Activated CD8-positive, alpha-beta memory T cell treated with anti-CD3 and anti-CD28 coated beads for 1 hour (primary cell): ENCODE measurements at places on chromosomes 11 and 22.

GRCh38 chr11:57311109-57311936, 13.4 kb downstream of the TNKS1BP1 start:
- DNase-seq, result no peak

DNA sequence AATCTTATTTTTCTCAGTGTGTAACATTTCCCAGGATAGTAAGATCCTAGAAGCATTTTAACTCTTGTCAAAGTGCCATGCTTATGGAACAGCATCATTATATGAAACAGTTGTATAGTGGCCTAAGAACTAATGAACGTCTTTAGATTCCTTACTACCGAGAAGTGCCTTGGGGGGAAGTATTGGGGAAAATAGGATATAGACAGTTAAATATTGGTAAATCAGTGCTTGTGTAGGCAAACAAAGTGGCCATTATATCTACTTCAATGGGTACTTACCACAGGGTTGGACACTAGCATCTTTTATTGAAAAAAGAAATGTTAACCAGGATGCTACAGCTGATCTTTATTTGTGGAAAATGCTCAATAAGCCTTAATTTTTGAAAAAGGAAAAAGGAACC, 11.3 kb downstream of the FAR1 start:
- DNase-seq, result no peak

- no peak for DNase-seq
These were observed 999 bp downstream of the TSKU start for GRCh38 chr11:76783896-76784813.

DNA sequence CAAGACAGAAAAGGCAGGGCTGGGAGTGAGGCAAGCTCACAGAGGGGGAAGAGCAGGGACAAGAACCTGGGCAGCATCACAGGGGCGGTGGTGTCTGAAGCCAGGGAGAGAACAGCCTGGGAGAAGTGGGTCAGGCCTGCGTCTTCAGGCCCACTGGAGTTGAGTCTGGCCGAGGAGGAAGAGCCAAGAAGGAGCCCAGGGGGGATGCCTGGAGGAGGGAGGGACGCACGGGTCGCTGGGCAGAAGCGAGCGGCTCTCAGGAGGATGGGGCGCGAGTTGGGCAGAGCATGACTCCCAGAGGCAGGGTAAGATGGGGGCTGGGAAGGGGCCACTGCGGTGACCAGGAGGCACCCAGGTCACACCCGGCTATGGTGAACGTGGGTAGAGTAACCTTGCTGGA, 18.5 kb downstream of the LRFN4 start:
- DNase-seq, result no peak

GRCh38 chr11:110513846-110514437, 84.2 kb downstream of the FDX1 start:
- no peak for DNase-seq

- DNase-seq, result no peak
These were observed 58.2 kb downstream of the ACER3 start for GRCh38 chr11:76918941-76919386.

- no peak for DNase-seq
These were observed 2.3 kb downstream of the ATM start for GRCh38 chr11:108224911-108225786.

DNA sequence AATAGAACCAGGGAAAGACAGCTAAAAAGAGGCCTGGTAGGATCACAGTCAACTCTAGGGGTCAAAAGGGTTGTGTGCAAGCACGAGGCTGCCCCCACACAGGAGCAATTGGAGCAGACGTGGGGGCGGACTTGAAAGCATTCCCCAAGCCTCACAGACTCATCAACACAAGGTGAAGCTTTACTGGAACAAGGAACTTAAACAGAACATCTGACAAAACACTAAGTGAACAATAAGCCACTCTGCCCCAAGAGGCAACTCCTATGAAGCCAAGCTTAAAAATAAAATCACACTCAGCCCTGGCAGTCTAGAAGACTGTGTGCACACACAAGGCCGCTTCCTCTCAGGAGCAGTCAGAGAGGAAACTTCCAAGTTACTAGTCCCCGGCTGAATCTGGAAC, 32.2 kb upstream of the TEAD1 start:
- no peak for DNase-seq

- DNase-seq, result no peak
These were observed 239.1 kb upstream of the ARHGAP20 start for GRCh38 chr11:110951037-110951949.

- DNase-seq, result no peak
These were observed 745 bp upstream of the SHISAL1 start for GRCh38 chr22:44313385-44314006.

- no peak for DNase-seq
These were observed 66.9 kb downstream of the RBFOX2 start for GRCh38 chr22:35961480-35962295.

DNA sequence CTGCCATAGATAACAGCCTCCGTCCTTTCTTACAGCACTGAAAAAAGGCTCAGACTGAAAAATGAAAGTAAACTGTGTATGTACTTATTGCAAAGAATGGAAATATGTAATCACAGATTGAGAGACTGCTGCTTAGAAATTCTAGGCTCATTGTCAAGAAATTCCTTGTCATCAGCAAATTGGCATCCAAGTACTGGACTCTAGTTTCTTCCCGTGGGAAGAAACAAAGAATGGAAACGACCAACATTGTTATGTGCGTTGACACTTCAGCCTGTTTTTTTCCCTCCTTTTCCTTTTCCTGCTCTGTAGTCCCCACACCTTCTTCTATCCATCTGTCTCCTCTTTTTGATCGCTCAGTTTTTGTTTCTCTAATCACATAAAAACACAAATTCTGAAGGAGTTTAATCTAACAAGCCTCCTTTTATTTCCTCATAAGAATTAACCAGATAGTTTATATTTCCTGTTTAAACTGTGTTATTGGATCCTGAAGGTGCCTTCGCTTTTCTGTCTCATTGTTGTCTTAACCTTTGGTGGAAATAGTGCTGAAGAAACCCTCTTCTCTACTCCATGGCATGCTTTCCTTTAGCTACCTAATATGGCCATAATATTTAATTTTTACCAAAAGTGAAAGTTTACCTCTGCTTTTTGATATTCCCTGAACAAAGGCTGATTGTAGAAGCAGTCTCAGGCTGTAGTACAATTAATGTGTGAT, 20.0 kb upstream of the CASP12 start:
- no peak for DNase-seq

DNA sequence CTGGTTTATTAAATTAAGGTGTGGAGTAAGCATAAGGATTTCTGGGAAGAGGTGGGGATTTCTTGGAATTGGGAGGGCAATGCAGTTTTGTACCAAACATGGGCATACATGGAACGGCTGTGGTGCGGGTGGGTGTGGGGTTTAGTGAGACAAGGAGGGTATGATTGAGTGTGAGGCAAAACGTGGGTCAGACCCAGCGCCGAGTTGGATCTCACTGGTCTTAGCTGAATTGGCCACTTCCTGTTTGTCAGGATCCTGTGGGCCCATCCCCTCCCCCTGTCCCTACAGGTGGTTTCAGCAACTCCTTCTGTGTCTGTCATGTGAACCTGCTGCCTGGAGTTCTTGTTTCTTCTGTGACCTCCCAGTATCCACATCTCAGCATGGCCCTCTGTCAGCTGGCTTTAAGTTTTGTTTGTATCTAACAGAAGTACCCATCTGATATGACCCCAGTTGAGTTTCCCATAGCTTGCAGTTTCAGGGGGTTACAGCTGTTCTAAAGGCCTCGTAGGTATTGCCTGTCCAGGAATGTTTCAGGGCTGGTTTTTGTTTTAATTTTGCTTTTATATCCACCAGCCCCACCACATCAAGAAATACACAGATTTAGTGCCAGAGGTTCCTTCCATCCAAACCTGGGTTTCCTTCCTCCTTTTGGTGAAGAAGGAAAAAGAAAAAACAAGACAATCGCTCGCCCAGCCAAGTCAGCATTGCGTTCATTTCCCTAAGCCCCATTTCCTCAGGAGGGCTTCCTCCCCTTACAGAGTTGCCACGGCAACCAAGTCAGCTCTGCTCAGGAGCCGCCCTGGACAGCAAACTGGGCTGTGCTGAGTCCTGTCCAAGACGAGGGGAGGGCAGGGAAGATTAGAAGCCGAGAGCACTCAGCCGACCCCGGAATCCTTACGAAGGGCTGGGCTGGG, 6.0 kb downstream of the APOL1 start:
- DNase-seq, result no peak

GRCh38 chr11:134599299-134599771, 187.3 kb upstream of the B3GAT1 start:
- no peak for DNase-seq

- DNase-seq, result no peak
These were observed 75.0 kb downstream of the BRD1 start for GRCh38 chr22:49752598-49753091.

DNA sequence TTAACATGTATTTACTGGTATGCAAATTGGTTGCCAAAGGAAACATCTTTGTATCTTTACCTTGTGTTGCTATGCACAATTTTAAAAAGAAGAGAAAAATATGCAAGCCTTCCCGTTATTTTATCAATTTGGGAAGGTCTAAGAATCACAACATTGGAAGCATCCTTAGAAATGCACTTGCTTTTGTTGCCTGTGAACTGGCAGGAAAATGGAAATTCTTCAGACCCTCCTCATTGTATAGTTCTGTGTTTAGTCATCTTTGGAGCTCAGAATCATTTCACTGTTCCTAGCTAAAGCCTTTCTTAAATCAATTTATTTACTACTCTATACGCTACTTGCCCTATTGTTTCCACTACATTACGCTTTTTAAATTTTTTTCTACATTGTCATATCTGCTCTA, 574.5 kb downstream of the DLG2 start:
- DNase-seq, result no peak

DNA sequence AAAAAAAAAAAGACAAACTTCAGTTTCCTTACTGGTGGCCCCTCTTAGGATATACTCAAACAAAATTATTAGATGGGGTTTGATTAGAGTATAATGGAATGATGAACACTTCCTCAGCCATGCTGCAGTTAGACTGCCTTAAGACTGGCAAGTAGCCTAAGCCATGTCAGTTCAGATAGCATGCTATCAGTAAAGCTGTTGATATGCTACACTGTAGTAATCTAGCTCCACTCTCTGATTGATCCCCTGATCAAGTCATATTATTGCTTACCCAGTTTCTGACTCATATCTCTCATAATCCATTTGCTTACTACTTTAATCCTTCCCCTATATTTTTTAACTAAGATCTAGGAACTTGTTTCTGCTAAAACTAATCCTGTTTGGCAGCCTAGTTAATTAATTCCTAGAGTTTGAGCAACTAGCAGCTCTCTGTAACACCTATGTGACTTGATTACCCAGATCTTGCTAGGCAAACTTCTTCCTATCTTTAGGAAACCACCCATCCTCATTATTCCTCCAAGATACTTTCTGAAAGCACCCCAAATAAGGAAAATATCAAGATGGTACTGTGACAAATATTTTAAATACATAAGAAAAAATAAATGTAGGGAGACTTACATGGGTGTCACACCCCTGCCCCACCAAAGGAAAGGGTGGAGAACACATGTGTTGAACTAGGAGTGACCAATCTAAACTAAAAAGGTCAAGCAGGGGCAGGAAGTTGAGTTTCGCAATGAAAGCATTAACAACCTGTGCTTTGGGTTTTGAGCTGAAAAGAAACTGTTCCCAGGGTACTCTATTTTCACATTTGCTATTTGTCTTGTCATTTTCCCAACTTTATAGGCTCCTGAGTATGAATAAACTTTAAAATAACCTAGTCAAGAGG, 43.2 kb downstream of the PIK3C2A start:
- DNase-seq, result no peak

DNA sequence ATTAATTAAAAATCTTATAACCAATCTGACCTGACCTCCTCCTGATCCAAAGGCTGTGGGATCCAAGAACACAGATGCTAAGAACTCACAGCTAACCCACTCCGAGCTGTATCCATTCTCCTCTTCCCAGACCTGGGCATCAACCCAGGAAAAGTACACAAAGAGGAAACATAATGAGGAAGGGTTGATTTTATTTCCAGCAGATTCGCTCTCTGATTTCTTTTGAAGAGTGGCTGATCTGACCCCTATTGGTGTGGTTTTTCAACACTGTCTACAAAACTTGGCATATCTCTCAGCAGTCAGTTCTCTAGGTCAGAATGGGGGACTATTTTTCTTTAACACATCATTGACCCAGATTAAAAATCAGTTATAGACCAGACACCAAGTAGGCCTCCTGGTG, 201.9 kb upstream of the UBASH3B start:
- no peak for DNase-seq

DNA sequence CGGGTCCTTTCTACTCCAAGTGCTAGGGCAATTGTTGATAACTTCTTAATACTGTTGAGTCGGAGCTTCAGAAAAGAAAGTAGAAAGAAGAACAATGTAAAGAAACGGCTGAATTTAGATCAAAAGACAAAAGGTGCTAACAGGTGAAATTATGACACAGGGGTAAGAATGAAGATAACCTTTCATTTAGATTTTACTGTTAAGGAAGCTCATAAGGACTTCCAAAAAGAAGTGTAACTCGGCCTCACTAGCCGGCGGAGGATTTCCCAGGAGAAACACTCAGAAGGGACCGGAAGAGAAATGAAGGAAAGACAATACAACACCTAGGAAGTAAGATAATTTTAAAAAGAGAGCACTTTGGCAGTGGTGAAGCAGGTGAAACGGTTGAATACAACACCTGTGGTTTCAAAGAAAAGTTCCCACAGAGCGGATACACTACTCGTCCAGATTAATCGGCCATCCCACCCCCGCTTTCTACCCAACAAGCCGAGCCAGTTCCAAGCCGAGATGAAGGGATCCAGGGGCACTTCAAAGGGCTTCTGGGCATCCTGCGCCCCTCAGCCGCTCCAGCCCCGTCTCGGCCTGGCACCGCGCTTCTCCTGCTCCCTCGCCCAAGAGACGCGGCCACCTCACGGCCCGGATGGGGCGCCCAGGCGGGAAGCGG, 737 bp downstream of the PPP2R1B start:
- DNase-seq, result no peak

- no peak for DNase-seq
These were observed 19.2 kb downstream of the NECTIN1 start for GRCh38 chr11:119709638-119710346.

DNA sequence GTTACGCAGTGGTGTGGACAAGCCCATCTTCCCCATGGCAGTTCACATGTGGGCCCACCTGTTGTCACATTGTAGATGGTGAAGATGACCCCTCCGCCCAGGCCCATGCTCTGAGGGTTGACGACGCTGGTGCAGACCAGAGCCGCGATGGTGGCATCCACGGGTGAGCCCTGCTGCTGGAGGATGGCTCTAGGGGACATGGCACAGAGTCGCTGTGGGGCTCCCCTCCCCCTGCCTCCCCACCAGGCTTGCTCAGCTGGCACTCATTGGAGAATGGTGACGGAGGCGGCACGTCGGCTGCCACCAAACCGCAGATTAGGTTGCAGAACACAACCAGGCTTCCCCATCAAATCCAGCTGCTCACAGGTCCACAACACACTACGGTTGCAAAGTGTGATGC, 11.1 kb downstream of the GGT5 start:
- DNase-seq, result no peak

GRCh38 chr22:36608987-36609386, 80.0 kb upstream of the EIF3D start:
- DNase-seq, result no peak
